ENCODE measurements at places on chromosomes 1 and 21. TPM values are rescaled to one million over a fixed set of nuclear protein-coding genes. Genes with fewer than 3 reads are reported as not detected.
A peak's percentile ranks its signal among the peaks of the same experiment; 100 is the strongest.

- no peak for DNase-seq
Observed at GRCh38 chr1:199151634-199152425, 513.0 kb downstream of the PTPRC start.

GRCh38 chr1:176315519-176316220 is 108.6 kb upstream of the COP1 start:
- no peak for DNase-seq

DNA sequence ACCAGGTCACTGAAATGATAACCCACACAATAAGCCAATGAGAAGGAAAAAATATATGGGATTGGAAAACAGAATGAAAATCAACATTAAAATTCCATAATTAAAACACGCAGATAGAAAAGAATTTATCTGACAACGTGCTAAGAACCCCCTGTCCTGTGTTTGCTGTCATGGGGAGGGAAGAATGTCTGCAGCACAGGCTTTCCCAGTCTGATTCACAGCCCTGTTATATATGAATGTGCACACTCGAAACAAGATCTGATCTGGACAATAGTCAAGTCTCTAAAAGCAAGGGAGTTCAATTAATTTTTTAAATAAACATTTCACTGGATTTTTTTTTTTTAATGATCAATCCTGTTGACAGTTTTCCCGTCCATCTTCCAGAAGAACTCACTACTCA is 220.0 kb downstream of the RERE start:
- no peak for DNase-seq

DNA sequence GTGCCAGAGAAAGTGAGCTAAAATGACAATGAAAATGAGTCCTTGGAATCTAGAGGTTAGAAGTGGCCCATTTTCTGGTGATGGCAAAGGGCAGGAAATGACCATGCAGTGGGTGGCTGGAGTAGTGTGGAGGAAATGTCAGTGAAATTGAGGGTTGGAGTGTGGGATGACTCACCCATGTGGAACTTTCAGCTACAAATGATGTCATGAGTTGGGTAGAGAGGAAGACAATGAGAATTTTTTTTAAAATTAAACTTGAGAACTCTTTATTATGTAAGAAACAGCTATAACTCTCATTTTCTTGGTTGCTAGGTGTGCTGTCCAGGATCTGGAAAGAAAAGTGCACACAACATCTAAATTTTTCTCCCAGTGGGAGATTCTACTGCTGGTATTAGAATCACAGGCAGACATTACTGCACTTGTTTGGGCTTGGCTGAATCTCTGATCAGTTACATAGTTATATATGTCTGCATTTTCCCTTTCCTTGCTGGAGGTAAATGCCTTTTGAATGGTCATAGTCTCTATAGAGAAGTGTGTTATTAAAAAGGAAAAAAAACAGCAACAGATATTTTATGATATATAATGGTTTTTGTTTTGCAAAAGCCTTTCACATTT is 56.8 kb upstream of the GNG12 start:
- DNase-seq: no peak

- DNase-seq: no peak
Observed at GRCh38 chr1:40299366-40300248, 17.5 kb downstream of the COL9A2 start.

- DNase-seq: no peak
Observed at GRCh38 chr1:36567601-36568341, 85.1 kb upstream of the CSF3R start.

GRCh38 chr1:206001476-206001888 is 1.7 kb downstream of the RAB7B start:
- DNase-seq: no peak

- DNase-seq: peak; percentile 79
Observed at GRCh38 chr1:28259934-28260802, 850 bp downstream of the SESN2 start.

The LIPI gene
- not detected for total RNA-seq

The SMPDL3B gene
- 30.9 TPM for total RNA-seq

The NPR1 gene
- total RNA-seq: 2.3 TPM

The ANKRD34A gene
- total RNA-seq: 0.14 TPM

The AMPD1 gene
- total RNA-seq: 2.0 TPM
